ENCODE measurements at places on chromosomes 1 and 21.

DNA sequence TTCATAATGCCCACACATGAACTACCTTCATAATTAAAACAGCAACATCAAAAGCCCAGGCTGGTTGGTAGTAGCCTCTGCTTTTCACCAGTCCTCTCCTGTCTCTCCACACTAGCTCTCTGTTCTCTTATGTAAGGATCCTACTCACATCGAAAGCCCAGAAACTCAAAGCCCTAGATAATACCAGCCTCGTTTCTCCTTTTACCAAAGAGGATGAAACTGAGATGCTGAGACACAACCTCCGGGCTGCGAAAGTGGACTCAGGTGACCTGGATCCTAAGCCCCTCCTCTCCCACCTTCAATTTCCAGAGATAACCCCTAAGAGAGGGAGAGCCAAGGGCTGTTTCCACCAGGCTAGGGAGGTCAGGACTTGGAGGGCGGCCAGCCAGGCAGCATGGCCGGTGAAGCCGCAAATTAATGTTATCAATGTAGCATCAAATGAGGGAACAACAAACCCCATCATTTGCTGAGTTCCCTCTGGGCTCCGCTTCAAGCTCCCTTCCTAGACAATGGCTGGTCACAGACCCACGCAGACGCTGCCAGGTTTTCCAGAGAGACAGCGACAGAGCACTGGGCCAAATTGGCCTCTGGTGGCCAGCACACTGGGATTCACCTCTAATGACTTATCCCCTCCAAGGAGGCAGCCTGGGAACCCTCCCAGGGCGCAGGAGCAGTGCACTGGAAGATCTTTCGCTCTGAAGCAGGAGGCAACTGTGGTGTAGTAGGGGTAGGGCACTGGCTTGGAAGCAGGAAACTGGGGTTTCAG, 20.7 kb upstream of the STMN1 start:
- H3K36me3 ChIP-seq = no peaks in the 10 kb centered on the region
- H3K4me3 ChIP-seq = no peak overlapping the region
- no peaks in the 10 kb centered on the region for H3K27me3 ChIP-seq
- H3K4me1 ChIP-seq = peaks cover 10% of the 10 kb centered on the region

DNA sequence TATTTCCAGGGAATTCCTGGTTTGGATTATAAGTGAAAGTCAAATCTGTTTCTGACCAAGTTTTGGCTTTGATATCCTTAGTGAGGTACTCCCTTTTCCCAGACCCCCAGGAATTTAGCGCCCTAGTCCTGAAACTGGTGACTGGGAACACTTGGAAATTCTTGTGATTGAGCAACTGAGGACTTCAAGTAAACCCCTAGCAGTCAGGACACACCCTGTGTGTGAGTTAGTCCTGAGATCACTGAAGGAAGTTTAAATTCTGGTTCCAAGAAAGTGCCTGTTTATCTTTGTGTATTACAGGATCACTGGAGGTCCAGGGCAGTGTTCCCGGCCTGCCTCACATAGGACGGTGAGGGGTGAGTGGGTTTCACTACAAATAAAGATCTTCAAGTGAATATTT, 95.1 kb upstream of the F3 start:
- H3K27ac ChIP-seq = no peak overlapping the region
- H3K4me1 ChIP-seq = no peaks in the 10 kb centered on the region
- H3K27me3 ChIP-seq = no peaks in the 10 kb centered on the region
- H3K36me3 ChIP-seq = no peaks in the 10 kb centered on the region

DNA sequence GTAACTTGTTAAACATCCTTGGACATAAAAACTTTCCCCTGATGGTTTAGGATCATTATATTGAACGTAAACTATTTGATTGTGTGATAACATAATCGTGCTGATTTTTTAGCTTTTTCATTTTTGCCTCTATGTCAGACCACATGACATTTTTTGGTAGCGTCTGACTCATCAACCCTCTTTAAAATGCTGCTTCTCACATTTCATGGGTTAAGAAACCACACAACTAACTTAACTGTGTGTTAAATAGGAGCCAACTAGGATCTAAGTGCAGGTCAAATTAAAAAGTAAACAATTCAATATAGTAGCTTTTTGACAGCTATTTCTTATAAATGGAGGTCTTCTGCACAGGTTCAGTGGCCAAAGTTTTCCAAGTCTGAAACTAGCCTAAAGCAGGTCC, 9.8 kb downstream of the BTG3 start:
- DNase-seq = no peak
- H3K4me1 ChIP-seq = no peaks in the 10 kb centered on the region
- no peak overlapping the region for H3K27ac ChIP-seq
- H3K36me3 ChIP-seq = peaks cover 25% of the 10 kb centered on the region

DNA sequence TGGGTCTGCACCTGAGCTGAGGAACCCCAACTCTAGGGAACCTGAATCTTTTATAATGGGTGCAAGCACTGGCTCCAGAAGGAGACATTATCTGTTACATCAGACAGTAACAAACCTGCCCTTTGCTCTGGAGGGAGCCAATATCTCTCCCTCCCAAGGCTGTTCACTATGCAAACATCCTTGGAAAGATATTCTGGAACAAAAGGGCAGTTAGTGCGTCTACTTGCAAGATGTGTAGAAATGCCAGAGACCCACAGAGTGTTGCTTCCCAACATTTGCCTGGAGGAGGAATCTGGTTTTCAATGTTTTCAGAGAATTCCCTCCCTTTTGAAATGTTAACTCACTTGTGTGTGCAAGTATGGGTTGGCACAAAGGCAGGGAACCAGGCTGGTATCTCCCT, 31.9 kb downstream of the UMODL1 start:
- H3K27ac ChIP-seq = no peak overlapping the region
- H3K4me1 ChIP-seq = peaks cover 14% of the 10 kb centered on the region
- no peak overlapping the region for H3K4me3 ChIP-seq
- no peaks in the 10 kb centered on the region for H3K36me3 ChIP-seq

GRCh38 chr21:42525029-42525581, 11.5 kb downstream of the SLC37A1 start:
- no peak for DNase-seq
- peak overlapping the region; percentile 15 for H3K27ac ChIP-seq
- peaks cover 26% of the 10 kb centered on the region for H3K36me3 ChIP-seq
- H3K27me3 ChIP-seq = no peaks in the 10 kb centered on the region
